ENCODE measurements at places on chromosomes 6 and 20.
A peak's percentile ranks its signal among the peaks of the same experiment; 100 is the strongest.

DNA sequence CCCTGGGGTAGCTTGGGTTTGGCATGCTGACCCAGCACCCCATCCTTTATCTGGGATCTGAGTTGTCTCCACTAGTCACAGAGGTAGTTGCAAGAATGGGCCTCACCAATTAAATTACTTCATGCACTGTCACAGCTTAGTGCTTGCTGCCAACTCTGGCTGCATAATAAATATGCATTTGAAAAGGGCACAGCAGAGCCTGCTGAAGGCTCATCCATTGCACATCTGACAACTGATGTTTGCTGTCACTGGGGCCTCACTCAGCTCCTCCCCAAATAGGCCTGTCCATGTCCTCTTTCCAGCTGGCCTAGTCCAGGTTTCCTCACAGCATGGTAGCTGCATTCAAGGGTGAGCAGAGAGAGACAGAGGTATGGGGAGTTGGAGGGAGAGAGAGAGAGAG is 13.3 kb upstream of the NXT1 start:
- no peak for DNase-seq

- no peak for DNase-seq
Measured at GRCh38 chr20:48360342-48360975, 467.3 kb downstream of the PREX1 start.

DNA sequence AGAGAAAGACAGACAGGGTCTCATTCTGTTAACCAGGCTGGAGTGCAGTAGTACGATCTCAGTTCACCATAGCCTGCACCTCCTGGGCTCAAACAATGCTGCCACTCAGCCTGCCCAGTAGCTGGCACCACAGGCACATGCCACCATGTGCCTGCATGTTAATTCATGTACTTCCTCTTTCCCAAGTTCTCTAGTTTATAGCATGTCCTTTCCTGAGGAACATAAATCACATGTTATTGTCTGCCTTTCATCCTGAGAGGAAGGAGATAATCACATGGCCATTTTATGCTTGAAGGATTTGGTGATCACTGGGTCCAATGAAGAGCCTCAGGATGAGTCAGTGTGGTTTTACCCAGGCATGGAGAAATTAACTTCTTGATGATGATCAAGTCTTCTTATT is 47.9 kb downstream of the COL11A2 start:
- DNase-seq: no peak

GRCh38 chr6:79810185-79810705 is 137.1 kb downstream of the ELOVL4 start:
- DNase-seq: peak; percentile 2

- no peak for DNase-seq
Measured at GRCh38 chr6:164142322-164142721, 727.8 kb downstream of the QKI start.

DNA sequence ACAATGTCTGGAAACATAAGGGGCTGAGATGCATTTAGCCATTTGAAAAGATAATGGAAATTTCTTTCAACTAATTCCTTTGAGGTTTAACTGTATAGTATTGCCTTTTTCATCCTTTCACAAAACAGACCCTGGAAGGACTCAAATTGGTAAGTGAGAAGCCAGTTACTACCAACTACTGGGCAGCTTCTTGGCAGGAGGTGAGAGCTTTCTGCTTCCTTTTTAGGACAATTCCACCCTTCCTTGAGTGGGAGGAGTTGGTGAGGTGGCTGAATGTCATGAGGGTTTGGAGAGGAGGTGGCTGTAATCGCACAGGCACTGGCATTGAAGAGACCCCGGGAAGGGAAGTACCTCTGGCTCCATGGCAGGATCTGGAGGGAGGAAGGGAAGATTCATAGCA is 341.1 kb downstream of the NRN1 start:
- no peak for DNase-seq

- DNase-seq: peak; percentile 81
Measured at GRCh38 chr6:52598123-52598823, 21.4 kb upstream of the TRAM2 start.

DNA sequence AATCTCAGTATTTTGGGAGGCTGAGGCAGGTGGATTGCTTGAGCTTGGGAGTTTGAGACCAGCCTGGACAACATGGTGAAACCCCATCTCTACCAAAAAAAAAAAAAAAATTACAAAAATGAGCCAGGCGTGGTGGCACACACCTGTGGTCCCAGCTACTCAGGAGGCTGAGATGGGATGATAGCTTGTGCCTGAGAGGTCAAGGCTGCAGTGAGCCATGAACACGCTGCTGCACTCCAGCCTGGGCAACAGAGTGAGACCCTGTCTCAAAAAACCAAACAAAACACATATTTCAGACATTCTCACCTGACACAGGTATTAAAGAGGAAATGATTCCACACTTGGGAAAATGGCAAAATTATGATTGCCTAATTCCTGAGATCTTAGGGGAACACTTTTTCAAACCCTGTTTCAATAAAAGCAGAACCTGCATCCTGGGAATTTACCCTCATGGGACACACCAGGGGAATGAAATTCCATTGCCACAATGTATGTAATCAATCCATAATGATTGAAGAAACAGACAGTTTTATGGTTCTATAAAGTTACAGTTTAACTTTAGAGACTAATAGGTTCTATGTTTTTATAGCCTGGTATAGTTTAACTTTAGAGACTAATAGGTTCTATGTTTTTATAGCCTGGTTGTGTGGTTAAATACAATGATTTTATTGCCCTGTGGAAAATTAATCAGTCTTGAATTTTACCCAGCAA is 29.6 kb upstream of the DNAAF9 start:
- no peak for DNase-seq

All from AG10803 (cell line).